Stimulated activated CD4-positive, alpha-beta T cell treated with anti-CD3 and anti-CD28 coated beads, Interleukin-1b, Interleukin-23, amount 100 ng/mL, for 48 hours (primary cell): ENCODE measurements at places on chromosomes 11 and 22.

GRCh38 chr11:86478348-86478747 lies 103.7 kb downstream of the CCDC81 start:
- no peak for DNase-seq

DNA sequence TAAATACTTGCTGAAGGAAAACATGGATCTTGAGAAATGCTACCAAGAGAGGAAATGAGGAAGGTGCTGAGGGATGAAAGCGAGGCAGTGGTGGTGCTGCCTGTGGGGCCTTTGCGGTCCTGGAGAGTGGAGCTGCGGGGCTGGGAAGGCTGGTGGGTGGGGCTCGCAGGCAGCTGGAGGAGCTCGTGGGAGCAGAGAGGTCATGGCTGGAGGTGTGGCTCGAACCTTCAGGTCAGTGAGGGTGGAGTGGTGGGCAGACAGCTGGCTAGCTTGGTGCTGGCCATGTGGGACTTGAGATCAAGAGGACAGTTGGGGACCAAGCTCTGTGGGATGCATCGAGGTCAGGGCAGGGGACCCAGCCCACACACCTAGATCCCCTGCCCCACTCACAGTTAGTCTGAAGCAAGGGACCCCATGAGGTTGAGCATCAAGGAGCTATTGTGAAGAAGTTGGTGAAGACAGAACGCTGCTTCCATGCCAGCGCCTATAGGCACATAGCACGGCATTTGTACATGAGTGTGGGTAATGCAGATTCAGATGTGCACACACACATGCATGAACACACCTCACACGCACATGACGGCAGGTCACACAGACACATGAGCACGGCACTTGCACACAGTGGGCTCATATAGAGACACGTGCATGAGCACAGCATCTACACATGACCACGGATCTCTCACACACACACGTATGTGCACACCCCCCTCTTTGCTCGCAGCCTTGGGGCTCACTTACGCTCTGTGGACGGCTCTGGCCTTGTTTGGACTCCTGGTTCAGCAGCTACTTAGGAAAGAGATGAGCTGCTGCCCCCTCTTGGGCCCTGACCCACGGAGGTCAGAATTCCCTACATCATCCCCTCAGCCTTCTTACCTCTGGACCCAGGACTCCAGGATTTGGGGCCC lies 30.4 kb downstream of the SHANK3 start:
- no peak for DNase-seq

DNA sequence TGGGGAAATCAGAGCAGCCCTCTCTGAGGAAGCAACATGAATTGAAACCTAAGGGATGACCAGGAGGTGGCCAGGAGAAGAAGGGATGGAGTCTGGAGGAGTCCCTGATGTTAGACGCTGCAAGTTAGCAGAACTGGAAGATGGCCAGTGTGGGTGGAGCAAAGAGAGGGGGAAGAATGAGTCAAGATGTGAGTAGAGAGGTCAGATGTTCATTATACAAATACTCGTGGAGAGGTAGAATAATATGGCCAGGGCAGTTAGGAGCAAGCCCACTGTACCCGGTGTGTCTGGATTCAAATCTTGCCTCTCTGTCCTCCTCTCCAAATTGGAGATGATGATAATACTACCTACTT lies 242.0 kb downstream of the TENM4 start:
- DNase-seq: no peak

GRCh38 chr11:20661445-20661844 lies 7.9 kb upstream of the NELL1 start:
- no peak for DNase-seq

GRCh38 chr11:105071089-105071732 lies 26.1 kb upstream of the CARD16 start:
- no peak for DNase-seq
